ENCODE measurements at places on chromosomes 4 and X.

GRCh38 chr4:102141842-102142241 is 203.4 kb downstream of the SLC39A8 start:
- no peak for DNase-seq

DNA sequence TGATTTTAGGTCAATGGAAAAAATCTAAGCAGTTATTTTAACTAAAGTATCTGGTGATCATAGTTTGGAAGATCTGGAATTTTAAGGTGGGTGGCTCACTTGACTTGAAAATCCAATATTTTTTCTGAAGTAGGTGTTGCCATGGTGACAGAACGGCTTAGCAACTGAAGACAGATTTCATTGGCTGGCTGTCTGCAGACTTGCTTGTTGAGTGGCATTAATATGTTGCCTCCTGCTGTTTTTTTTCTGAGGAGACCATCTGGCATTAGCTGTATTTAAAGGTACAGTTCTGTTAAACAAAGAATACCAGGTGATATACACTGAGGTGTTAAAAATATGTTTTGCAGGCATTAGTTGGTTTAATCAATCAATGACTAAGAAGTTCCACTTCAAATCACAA is 19.8 kb downstream of the CPE start:
- no peak for DNase-seq

- no peak for DNase-seq
Observed at GRCh38 chrX:152900937-152901445, 3.1 kb downstream of the ZNF185 start.

GRCh38 chr4:6109842-6110560 is 90.3 kb downstream of the JAKMIP1 start:
- DNase-seq = no peak

- no peak for DNase-seq
Observed at GRCh38 chrX:100673397-100673953, 29.5 kb downstream of the SRPX2 start.

DNA sequence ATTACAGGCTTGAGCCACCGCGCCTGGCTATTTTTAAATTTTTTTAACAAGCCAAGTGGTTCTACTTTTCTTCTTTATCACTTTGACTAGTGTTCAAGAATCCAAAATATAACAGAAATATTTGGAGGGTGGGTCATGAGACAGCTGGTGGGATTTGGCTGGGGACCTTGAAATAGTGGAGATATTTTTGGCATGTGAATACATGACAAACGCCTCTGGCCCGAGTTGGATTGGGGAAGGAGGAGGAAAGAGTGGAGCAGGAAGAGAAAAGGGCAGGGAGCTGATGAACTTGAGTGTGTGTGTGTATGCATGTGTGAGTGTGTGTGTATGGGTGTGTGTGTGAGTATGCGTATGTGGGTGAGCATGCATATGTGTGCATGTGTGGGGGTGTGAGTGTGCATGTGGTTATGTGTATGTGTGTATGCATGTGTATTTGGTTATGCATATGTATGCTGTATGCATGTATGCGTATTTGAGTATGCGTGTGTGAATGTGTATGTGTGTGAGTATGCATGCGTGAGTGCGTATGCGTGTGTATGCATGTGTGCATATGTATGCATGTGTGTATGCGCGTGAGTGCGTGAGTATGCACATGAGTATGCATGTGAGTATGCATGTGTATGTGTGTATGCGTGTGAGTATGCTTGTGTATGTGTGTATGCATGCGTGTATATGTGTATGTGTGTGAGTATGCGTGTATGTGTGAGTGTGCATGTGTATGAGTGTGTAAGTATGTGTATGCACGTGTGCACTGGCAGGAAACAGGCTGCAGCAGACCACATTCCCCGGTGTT is 49.6 kb downstream of the JADE1 start:
- no peak for DNase-seq

DNA sequence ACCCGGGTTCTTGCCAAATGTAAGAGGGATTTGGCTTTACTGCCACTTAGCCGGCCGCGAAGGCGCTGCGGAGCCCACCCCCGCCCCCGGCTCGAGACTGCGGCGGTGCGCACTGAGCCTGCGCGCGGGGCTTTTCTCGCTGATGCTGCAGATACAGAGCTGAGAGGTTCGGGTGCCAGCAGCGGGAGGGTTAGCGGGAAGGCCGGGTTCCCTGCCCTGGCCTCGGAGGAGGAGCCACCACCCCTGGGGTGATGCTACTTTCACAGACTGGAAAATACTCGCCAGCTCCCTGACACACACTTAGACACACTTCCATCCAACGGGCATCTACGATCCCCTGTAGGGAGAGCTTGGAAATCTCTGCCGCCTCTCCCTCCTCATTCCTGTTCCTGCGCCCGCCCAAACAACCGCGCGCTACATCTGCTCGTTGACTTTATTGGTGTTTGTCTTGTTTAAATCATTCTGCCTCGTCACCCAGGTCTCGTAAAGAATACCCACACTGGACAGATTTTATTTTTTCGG is 2.1 kb upstream of the PCDH7 start:
- no peak for DNase-seq

DNA sequence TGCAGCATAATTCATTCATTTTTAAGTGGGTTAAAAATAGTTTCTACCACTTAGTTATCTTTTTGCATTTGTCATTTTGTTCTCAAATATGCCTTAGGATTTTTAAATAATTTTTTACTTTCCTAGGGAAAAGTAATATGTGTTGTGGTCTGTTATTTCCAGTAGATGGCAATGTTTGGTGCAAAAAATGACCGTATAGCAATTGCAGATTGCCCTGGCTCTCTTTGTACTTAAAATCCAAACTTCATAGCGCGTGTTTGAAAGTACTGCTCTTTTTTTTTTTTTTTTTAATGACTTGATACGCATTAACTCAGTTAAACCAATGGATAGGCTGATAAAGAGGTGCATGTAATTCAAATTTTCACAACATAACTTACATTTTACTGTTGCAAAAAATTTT is 74.4 kb upstream of the RBMX start:
- no peak for DNase-seq

GRCh38 chr4:109332926-109333464 is 30.5 kb upstream of the COL25A1 start:
- no peak for DNase-seq

- DNase-seq = no peak
Observed at GRCh38 chr4:26361297-26361696, 40.5 kb downstream of the RBPJ start.

GRCh38 chrX:12548341-12548740 is 242.9 kb upstream of the PRPS2 start:
- no peak for DNase-seq

DNA sequence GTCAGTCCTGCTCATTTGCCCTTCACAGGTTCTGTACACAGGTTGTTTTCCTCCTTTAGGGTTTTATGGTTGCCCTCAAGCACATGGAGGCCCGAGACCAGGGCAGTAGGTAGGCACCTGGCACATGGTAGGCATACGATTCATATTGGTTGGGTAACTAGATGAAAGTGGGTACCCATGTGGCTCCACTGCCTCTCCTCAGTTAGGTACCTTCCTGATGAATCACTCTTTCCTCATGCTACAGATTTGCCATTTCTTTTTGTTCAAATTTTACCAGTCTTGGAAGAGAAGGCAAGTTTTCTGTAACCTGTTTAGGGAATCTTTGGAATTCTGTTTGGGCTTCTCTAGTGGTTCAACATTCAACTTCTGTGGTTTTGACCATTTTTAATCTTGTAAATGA is 121.3 kb downstream of the FHIP1A start:
- no peak for DNase-seq

GRCh38 chrX:49992853-49993252 is 70.5 kb downstream of the CLCN5 start:
- no peak for DNase-seq

GRCh38 chr4:140152751-140153418 is 1.1 kb downstream of the MAML3 start:
- peak; percentile 42 for DNase-seq

DNA sequence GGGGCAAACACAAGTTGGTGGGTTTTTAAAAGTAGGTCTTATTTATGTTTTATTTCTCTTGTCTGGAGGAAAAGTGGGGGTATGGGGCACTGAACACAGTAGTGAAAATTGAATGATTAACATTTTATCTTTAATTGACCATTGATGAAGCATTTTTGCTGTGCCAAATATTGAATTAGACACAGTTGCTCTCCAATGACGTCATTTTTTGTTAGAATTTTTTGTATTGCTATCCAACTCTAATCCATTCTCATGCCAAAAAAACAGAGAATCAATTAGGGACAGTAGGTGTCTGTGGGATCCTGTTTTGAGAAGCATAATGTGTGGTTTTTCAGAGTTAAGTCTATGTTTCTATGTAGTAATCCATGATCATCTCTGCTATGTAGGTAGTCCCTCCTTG is 1032.8 kb downstream of the STPG2 start:
- DNase-seq = no peak

GRCh38 chr4:156569535-156569934 is 402.1 kb downstream of the PDGFC start:
- DNase-seq = no peak

DNA sequence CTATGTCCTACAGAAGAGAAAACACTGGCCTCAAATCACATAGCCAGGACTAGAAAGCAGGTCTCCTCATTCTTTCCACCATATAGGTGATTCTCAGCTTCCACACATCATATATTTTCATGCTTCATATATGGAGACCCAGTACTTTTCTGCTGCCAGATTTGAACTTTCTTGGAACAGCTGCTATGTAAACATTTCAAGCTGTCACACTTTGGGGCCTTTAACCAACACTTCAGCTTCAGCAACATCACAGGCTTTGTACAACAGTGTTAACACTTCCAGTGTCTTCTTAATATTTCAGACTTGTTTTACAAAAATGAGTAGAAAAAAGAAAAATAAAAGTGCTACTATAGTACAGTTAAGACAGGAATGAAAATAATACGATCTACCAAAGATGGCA is 12.6 kb downstream of the SH3RF1 start:
- DNase-seq = no peak

GRCh38 chr4:101200561-101200960 is 146.8 kb downstream of the PPP3CA start:
- DNase-seq = no peak

DNA sequence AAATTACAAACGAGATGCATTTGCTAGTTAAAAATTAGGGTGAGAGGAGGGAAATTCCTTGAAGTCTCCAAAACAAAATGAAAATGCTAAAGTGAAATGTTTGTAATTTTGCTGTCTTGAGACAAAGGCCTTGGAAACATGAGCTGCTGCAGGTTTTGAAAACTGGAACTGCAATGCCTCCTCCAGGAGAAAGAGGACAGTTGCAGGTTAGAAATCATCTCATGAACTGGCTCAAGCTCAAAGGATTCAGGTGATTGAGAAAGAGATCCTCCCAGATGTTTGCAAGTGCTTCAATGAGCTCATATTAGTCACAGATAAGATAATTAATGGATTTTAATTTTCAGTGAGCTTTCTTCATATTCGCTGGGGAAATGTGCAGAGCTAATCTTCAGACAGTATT is 32.4 kb downstream of the SMPX start:
- DNase-seq = no peak

DNA sequence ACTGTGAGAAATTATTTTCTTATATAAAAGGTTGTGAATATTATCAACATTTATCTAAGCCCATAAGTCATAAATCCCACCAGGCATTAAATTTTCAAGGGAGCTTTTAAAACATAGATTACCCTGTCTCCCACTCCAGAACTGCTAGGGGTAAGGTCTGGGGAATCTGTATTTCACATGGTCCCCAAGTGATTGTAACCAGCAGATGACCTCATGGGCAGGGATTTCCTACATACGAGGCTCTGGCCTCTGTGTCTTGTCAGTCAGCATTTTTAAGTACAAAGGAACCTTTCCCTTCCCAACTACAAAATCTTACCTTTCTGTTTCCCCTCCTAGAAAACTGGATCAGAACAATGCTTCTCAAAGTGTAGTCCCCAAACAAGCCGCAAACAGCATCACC is 188.6 kb downstream of the TSPAN5 start:
- DNase-seq = no peak

DNA sequence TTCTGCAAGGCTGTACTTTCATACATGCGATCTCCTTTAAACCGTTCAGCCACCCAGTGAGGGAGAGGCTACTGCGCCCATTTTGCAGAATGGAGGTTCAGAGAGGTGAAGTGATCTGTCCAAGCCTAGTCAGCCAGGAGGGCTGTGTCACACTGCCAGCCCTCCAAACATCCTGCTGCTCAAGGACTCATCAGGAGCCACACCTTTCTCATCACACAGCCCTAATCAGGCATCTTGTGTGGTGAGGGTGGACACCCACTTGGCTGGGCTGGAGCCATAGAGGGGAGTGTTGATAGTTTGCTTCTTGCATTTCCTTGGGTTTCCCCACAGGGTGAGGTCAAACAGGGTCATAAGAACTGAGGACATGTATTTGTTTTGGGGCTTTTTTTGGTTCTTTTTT is 5.4 kb upstream of the CXCR3 start:
- no peak for DNase-seq

GRCh38 chr4:22674700-22675099 is 18.0 kb upstream of the GBA3 start:
- no peak for DNase-seq

DNA sequence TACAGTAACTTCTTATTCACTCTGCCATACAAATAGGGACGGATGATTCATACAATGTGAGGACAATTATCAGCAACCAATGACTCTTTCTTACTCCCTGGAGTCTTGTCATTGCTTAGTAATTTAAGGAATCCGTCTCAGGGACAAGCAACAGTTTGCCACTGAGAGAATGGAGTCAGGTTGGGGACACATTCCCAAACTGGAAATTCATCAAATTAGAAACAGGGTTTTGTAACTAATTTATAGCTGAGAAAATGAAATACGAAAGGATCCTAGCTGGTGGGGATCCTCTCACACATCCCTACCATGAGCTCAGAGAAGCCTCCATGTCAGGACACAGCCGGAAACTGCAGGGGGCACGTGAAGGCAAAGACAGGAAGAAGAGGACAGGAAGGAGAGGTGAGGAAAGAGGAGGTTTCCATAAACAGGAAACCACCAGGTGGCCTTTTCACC is 50.4 kb upstream of the KDR start:
- no peak for DNase-seq

DNA sequence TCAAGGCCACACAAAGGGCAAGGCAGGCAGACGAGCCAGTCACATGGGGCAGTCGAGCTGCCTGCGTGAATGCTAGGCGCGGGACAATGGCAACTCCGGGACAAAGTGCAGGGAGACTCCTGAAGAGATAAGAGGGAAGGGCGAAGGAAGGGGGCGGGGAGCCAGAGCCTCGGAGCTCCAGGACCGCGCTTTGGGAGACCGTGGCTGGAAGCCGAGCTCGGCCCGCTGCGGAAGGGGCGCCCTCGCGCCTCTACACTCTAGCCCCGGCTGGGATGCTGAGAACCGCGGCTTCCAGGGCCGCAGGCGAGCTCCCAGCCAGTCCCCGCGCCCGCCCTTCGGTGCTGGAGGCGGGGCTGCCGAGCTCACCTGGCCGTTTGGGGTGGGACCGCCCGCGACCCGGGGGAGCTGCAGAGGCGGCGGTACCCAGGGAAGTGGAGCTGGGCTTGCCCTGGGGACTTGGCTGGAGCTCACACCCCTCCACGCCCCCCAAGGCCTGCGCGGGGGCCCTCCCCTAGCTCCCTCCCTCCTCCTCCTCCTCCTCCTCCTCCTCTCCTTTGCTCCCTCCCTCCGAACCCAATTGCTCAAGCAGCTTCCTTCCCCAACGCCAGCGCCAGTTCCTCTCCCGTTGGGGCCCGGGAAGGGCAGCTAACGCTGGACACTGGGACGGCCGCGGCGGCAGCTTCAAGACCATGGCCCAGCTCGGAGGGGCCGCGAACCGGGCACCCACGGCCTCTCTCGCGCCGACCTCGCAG is at the start of gene SOWAHD:
SOWAHD (plus strand) TSS at position 610 of the 752 bp plus-strand sequence; CDS start at position 690, 80 bp downstream.
- DNase-seq = peak; percentile 9
